ENCODE measurements at places on chromosomes 7 and 10.
A peak's percentile ranks its signal among the peaks of the same experiment; 100 is the strongest.

GRCh38 chr7:112336936-112337576, 113.2 kb upstream of the IFRD1 start:
- no peak for DNase-seq

DNA sequence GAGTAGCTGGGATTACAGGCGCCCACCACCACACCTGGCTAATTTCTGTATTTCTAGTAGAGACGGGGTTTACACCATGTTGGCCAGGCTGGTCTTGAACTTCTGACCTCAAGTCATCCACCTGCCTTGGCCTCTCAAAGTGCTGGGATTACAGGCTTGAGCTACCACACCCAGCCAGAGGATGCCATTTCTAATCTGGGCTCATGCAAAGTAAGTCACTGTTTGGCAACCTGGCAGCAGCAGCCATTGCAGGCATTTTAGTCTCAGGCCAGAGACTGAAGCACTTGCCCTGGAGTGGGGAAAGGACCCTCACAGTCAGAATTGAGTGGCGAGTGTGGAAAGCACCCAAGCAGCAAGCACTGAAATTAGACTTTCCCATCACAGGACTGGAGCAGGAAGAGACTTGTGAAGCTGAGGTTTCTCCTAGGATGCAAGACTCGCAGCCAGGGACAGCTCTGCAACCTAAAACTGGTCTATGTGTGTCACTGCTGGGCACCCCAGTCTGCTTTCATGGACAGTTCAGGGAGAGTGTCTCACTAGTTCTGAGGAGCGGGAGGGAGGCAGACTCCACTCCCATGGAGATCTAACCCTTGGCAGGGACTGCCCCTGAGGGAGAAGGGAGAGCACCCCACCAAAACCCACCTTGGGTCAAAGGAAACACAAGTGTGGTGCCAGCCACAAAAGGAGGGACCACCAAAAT, 27.6 kb downstream of the SNX13 start:
- no peak for DNase-seq

- peak; percentile 86 for DNase-seq
Measured at GRCh38 chr10:50585921-50586739, 37.6 kb downstream of the SGMS1 start.

GRCh38 chr10:94524711-94525110, 20.9 kb upstream of the HELLS start:
- no peak for DNase-seq

DNA sequence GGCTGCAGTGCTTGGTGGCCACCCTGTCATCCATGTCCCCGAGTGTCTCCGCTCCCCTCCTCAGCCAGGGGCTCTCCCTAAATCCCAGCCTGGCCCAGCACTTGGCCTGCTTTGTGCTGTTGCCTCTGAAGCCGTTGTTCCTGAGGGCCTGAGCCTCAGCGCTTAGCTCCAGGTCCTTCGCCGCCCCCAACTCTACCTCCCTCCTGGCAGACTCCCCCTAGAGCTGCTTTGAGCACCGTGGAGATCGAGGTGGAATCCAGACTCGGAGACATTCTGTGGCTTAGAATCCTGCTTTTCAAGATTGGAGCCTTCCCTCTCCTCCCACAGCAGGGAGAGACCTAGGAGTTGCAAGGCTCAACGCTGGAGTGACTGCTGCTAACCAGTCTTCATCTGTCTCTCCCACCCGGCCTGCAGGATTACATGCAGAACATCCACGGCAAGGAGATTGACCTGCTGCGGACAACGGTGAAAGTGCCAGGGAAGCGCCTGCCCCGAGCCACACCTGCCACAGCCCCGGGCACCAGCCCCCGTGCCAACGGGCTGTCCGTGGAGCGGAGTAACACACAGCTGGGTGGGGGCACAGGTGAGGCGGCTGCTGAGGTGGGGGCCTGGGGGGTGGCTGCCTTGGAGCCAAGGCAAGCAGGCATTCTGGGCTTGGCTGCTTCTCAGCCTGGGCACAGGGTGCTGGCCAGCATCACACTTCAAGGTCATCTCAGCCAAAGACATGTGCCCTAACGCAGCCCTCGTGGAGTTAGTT, 33.3 kb downstream of the GBX1 start:
- no peak for DNase-seq

Data from fibroblast of skin of back (primary cell).